ENCODE measurements at places on chromosomes 4 and X.
A peak's percentile ranks its signal among the peaks of the same experiment; 100 is the strongest.

DNA sequence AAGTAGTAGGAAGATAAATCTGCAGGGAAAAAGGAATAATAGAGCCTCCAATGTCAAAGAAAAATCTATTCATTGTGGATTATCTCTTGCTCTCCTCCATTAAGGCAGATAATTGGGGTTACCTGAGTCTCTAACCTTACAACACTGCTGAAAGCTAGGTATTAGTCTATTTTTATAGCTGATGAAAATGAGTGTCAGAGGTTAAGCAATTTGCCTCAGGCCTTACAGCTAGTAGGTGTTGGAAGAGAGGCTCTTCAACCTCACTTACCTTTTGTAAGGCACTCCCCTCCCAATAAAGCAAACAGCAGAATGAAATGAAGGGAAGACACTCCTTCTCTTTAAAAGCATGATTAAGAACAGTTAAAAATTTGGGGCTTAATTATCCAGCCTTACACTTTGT, 45.4 kb upstream of the GAB1 start:
- DNase-seq, result no peak

GRCh38 chrX:9682456-9682855, 83.2 kb downstream of the GPR143 start:
- no peak for DNase-seq

DNA sequence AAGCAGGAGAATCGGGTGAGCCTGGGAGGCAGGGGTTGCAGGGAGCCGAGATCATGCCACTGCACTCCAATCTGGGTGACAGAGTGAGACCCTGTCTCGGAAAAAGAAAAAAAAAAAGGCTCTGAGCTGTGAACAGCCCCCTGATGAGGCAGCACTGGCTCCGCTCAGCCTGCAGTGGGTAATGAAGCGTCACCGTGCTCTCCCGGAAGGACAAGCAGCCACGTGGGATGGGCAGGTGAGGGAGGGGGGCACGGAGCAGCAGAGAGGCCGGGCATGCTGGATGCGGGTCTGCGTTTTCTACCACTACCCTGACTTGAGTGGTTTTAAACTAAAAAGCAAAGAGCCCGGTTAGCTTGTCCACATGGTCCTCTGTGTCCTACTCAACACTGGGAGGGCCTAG, 15.5 kb downstream of the TACC3 start:
- DNase-seq, result no peak

- no peak for DNase-seq
Measured at GRCh38 chrX:45801554-45801953, 600.9 kb upstream of the DIPK2B start.

DNA sequence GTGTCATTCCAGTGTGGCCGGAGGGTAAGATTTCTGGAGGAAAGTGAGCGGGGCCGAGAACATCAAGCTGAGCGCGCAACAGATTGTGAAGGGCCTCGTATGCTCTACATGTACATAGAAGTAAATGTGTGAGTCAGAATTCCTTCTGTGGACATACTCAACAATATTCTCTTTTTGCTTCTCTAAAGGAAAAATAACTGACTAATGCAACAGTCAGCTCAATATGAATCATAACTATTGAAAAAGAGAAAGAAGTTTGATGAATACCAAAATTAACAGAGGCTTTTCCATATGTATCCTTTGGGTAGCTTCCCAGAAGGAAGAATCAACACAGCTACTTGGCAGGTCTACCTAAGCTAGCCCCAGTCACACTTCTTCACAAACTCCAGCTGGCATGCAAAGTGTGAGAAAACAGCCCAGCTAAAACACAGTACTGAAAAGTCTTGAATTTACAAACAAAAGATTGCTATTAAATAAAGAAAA, 87.5 kb upstream of the ZFP42 start:
- no peak for DNase-seq

DNA sequence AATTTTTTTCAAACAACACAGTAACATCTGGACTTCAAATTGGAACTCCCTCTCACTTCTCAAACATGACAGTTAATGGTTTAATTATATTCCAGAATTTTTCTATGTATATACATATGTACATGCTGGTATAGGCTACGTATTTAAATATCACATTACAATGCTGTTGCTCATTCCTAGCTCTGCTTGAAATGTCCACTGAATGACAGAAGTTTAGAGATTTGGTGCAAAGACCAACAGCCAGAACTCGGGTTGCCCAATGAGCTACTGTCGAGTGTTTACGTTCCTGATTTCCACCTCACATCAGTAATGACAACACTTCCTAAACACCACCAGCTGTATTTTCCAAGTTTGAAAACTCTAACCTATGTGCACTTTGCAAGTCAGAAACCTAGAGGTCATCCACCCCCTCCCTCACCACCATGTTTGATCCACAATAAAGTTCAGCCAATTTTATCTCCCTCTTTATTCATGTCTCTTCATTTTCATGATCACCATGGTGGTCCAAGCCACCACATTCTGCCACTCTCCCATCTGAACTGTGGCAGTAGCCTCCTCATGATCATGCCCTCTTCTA, 49.3 kb upstream of the RPL34 start:
- DNase-seq, result no peak

DNA sequence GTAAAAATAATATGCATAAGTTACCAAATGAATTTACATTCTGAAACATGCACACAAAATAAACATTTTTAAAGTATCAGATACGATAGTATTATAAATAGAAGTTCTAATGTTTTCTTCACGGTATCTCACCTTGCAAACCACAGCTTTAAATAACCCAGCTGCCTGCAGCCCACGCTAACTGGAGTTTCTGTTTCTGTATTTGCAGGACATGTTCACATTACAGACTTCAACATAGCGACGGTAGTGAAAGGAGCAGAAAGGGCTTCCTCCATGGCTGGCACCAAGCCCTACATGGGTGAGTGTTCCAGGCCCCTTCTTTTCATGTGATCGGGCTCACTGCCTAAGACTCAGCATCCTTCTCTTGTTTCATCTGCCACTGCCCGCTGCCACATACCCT, 291.7 kb downstream of the EVC2 start:
- no peak for DNase-seq

DNA sequence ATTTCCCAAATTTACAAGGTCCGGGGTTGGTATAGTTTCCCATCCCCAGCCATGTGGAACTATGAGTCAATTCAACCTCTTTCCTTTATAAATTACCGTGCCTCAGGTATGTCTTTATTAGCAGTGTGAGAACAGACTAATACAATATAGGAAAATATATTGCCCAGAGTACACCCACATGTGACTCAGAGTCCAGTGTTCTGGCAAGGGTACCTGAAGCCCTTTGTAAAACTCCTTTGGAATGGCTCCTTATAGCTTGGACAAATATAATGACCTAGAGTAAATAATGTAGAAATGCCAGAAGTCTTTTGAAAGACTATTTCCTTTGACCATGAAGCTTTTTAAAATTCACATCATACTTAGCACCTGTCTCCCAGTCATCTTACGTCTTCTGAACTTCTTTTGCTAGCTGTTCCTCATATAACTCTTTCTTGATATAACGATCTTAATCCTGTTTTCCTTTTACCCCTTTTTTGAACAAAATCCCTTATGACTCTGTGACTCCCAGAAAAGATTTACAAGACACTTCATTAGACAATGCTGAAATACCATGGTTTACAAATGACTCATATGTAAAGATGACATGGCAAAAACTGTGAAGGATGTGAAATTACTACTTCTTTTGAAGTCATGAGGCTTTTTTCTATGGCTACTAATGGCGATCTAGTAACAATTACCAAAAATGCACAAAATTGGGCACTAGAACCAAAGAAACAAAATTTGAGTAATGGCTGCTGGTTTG, 408.9 kb downstream of the NAP1L3 start:
- no peak for DNase-seq

DNA sequence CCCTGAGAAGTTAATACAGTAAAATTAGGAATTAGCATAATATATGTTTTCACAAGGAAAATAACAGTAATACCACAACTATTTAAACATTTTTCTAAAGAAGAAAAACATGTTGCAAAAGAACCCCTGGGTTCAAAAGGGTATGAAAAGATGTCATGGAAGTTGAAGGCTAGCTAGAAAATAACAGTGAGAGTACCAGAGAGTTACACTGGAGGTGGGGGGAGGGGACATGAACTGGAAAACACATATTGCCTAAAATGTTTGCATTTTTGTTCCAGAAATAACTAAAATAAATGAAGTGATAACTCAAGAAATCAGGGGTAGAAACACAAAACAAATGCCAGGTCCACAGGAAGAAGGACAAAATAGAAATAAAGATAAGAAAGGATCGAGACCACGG, 336.6 kb upstream of the MAD2L1 start:
- DNase-seq, result no peak

GRCh38 chrX:149458586-149458985, 46.5 kb downstream of the IDS start:
- DNase-seq, result no peak

- DNase-seq, result no peak
Measured at GRCh38 chrX:134591502-134591901, 66.8 kb downstream of the PLAC1 start.

DNA sequence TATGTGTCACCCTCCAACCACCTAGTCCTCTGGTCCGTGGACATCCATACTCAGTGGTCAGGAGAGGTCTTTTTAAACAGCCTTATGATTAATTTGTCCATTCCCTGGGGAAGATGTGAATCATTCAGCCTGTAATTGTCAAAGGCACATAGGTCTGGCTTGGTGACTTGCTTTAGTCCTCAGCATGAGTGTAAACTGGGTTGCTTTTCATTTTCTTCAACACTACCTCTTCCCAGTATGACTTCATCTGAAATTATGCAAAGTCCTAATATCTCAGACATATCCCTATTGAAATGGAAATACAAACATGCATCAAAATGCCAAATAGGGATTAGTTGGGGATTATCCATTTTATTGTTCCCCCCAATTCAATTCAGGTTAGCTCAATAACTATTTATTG, 208.3 kb upstream of the AMOT start:
- no peak for DNase-seq

- no peak for DNase-seq
Measured at GRCh38 chr4:147984065-147984777, 252.3 kb downstream of the ARHGAP10 start.

DNA sequence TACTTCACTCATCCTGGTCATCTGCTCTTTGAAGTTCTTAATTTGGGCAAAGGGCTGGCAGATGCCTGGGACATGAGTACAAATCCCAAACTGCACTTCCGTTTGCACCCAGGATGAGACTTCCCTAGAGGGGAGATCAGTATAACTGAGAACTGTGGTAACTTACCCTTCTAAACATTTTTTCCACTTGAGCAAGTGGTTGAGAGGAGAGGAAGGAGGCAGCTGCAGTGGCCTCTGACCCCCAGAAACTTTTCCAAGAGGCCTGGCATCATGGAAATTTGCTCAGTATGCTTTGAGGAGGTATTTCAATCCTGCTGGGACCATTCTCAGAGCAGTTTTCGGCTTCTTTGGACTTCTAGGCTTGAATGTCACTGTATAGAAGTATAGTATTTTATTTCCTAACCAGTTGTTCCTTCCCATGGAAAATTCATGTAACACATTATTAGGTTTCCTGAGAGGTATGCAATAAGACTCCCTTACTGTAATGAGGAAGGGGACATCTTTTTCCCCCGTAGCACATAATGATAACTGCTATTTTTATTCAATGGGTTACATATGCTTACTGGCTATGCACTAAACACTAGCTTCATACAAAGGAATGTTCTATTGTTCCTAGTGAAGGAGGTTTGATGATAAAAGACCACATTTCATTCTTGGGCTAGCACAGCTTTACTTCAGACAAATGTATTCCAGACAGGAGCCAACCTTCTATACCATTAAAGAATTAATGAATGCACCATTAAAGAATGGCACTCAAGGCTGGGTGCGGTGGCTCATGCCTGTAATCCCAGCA, 129.3 kb downstream of the SHROOM3 start:
- no peak for DNase-seq

GRCh38 chr4:78324625-78325024, 226.9 kb upstream of the ANXA3 start:
- no peak for DNase-seq

- DNase-seq, result no peak
Measured at GRCh38 chrX:70169281-70169680, 8.0 kb upstream of the DGAT2L6 start.

- DNase-seq, result no peak
Measured at GRCh38 chr4:115272185-115272584, 158.8 kb upstream of the NDST4 start.

- no peak for DNase-seq
Measured at GRCh38 chr4:174538876-174539250, 16.6 kb upstream of the HPGD start.

- no peak for DNase-seq
Measured at GRCh38 chr4:6352031-6352692, 82.5 kb downstream of the WFS1 start.

GRCh38 chrX:68113837-68114572, 319.3 kb downstream of the OPHN1 start:
- no peak for DNase-seq

- DNase-seq, result no peak
Measured at GRCh38 chr4:53974561-53974960, 89.8 kb downstream of the CHIC2 start.

- DNase-seq, result peak; percentile 5
Measured at GRCh38 chr4:44629280-44629866, 22.1 kb downstream of the YIPF7 start.

DNA sequence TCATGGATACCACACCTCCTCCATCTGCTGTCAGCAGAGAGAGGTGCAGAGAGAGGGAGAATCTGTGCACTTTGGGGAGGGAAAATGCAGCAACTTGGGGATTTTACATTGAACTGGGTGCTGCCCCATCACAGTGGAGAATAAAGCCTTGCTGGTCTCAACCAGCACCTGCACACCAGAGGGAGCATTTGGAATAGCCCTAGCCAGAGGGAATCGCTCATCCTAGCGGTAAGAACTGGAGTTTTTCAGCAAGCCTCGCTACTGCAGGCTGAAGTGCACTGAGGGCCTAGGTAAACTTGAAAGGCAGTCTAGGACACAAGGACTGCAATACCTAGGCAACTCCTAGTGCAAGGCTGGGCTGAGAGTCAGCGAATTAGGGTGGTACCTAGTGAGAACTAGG, 148.7 kb downstream of the KDR start:
- DNase-seq, result no peak

DNA sequence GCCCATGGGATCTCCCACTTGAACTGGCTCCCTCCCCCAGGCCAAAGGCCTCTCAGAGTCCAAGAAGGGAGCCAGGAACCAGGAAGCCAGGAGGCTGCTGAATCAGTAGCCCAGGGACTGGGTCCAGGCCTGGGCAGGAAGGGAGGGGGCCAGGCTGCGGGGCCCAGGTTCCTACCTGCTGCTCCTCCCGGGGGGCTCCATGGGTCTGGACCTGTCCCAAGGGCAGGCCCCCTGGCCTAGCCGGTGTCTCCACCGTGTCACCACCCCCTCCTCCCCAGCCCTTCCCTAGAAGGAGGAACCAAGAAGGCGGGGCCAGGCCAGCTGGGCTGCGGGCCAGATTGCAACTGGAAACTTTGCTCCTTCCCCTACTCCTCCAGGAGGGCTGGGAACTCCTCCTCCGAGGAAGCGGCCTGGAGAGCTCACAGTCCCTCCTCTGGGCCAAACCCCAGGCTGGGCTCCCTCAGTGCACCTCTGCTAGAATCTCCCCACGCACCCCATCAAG, at the start of gene IQSEC2:
TSS of gene IQSEC2 (minus strand) at position 264 of the 502 bp plus-strand sequence.
- DNase-seq, result peak; percentile 27

GRCh38 chr4:8000721-8001491, 61.2 kb upstream of the AFAP1 start:
- DNase-seq, result no peak

Data from hematopoietic multipotent progenitor cell (in vitro differentiated cells).